Aorta (tissue), 5 donors: ENCODE measurements at places on chromosomes 12 and 14. TPM values are rescaled to one million over a fixed set of nuclear protein-coding genes. Genes with fewer than 3 reads are reported as not detected.

NPFF gene
- total RNA-seq = not detected

ANO4 gene
- 0.32 TPM for total RNA-seq

AKAP6 gene
- total RNA-seq = 211 TPM

PSMA3 gene
- 136 TPM for total RNA-seq

FAM186B gene
- 0.30 TPM for total RNA-seq

NRXN3 gene
- total RNA-seq = 16.6 TPM

MIP gene
- not detected for total RNA-seq

COX8C gene
- total RNA-seq = not detected

AVPR1A gene
- total RNA-seq = 21.3 TPM

LMNTD1 gene
- total RNA-seq = not detected

P2RX2 gene
- total RNA-seq = 0.27 TPM

NXPH4 gene
- total RNA-seq = 0.55 TPM

CCDC60 gene
- not detected for total RNA-seq

TAS2R7 gene
- not detected for total RNA-seq

PLD4 gene
- 0.62 TPM for total RNA-seq

ULK1 gene
- total RNA-seq = 39.9 TPM

LRRK2 gene
- 23.3 TPM for total RNA-seq

KRT5 gene
- 0.87 TPM for total RNA-seq

SARNP gene
- 51.8 TPM for total RNA-seq

GSC gene
- 0.55 TPM for total RNA-seq

KRT82 gene
- not detected for total RNA-seq

STRN3 gene
- total RNA-seq = 52.2 TPM

OAS1 gene
- 20.9 TPM for total RNA-seq

C12orf56 gene
- total RNA-seq = not detected

WDR89 gene
- 7.9 TPM for total RNA-seq

SLC6A12 gene
- total RNA-seq = 1.3 TPM

CCDC88C gene
- 18.4 TPM for total RNA-seq

SLC35F4 gene
- total RNA-seq = not detected

GDF3 gene
- total RNA-seq = 0.84 TPM

DAO gene
- not detected for total RNA-seq

HRK gene
- 0.06 TPM for total RNA-seq

LYZ gene
- total RNA-seq = 38.7 TPM

FAM222A gene
- total RNA-seq = 0.52 TPM

LRRC9 gene
- not detected for total RNA-seq

ZCRB1 gene
- 44.4 TPM for total RNA-seq

DENND5B gene
- total RNA-seq = 19.7 TPM

TCL1B gene
- not detected for total RNA-seq

CLEC1B gene
- total RNA-seq = not detected

RNASE2 gene
- 5.8 TPM for total RNA-seq

PTCSC3 gene
- not detected for total RNA-seq

CACNA1C gene
- total RNA-seq = 70.4 TPM

TULP3 gene
- total RNA-seq = 35.0 TPM

GRIP1 gene
- total RNA-seq = 3.4 TPM

CAMKK2 gene
- 34.4 TPM for total RNA-seq

MYH6 gene
- total RNA-seq = not detected

GLIPR1L1 gene
- not detected for total RNA-seq

CELA1 gene
- not detected for total RNA-seq
